ENCODE measurements at places on chromosomes 16 and 17. TPM values are rescaled to one million over a fixed set of nuclear protein-coding genes. Genes with fewer than 3 reads are reported as not detected.

GRCh38 chr16:23141959-23142740 lies 7.1 kb downstream of the USP31 start:
- no peak overlapping the region for H3K27ac ChIP-seq
- H3K4me3 ChIP-seq, result no peak overlapping the region
- no peak for DNase-seq
- H3K36me3 ChIP-seq, result peaks cover 8% of the 10 kb centered on the region
- no peaks in the 10 kb centered on the region for H3K27me3 ChIP-seq

SULT1A3 gene
- total RNA-seq, result 23.9 TPM

ZSCAN32 gene
- 18.3 TPM for total RNA-seq

TBC1D3I gene
- 0.96 TPM for total RNA-seq
